Esophagus muscularis mucosa (tissue), 4 donors: ENCODE measurements at places on chromosomes 7 and 10. TPM values are rescaled to one million over a fixed set of nuclear protein-coding genes. Genes with fewer than 3 reads are reported as not detected.

GRCh38 chr10:100979791-100980272 lies 7.5 kb downstream of the MRPL43 start:
- no peak for DNase-seq

DNA sequence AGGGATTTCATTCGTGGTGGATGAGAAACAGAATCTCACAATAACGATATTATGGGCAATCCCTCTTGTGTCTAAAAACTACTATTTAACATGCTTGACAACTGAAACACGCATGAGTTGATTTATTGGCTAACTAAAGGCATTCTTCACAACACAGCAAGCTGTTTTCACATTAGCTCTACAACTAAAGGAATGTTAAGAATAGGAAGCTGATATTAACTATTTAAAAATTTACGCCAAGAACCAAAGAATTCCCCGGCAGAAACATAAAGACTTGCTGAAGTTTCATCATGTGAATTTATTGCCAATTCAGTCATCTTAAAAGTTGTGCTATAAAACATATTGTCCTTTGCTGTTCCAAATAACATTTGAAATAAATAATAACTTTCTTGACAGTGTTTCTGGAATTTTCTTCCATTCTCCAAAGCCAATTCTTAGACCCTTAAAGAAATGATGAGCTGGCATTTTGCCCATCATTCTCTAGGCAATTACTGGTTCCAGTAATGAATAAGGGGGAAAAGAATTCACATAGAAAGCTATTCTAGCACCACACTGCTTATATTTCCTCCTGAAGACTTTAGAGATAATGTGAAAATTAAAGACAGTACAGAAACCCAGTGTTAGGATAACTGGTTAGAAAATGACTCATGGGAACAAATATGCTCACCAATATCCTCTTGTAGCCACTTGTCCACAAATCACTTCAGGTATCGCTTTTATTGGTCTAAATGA lies 233.1 kb downstream of the PARD3 start:
- DNase-seq: no peak

The SH2B2 gene
- 10.9 TPM for total RNA-seq

GRCh38 chr10:132130286-132131265 lies 56.2 kb upstream of the DPYSL4 start:
- no peak for DNase-seq

- DNase-seq: no peak
These were observed 2.6 kb downstream of the BZW2 start for GRCh38 chr7:16648551-16648950.

The PNLIPRP3 gene
- total RNA-seq: not detected

The CYP26C1 gene
- 0.39 TPM for total RNA-seq

- no peak for DNase-seq
These were observed at the start of gene PAX2 for GRCh38 chr10:100744987-100745881. TSS of gene PAX2 (plus strand) at chr10:100745582. CDS start at chr10:100746261, 679 bp downstream.
